ENCODE measurements at places on chromosomes 5 and 9.
A peak's percentile ranks its signal among the peaks of the same experiment; 100 is the strongest.

- DNase-seq, result no peak
These were observed 64.2 kb downstream of the C7 start for GRCh38 chr5:40973364-40974004.

GRCh38 chr9:9819886-9820285 is 792.9 kb downstream of the PTPRD start:
- no peak for DNase-seq

DNA sequence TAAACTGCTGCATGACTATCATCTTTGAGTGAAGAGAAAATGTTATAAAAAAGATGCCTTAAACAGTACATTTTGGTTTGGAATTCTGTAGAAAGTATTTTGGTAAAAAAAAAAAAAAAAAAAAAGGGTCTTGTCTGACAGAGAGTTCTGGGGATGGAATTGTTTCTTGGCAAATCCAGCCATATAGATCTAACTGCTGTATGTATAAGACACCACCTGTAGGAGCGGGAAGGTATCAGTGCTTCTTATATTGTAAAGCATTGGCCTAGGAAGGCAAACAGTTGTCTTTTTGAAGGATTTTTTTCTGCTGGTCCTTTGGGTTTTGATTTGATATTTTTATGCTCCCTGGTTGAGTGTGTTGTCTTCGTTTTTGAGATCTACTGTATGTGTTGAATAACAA is 2.8 kb downstream of the PURA start:
- DNase-seq, result no peak

- no peak for DNase-seq
These were observed 61.3 kb downstream of the GDA start for GRCh38 chr9:72210522-72210921.

DNA sequence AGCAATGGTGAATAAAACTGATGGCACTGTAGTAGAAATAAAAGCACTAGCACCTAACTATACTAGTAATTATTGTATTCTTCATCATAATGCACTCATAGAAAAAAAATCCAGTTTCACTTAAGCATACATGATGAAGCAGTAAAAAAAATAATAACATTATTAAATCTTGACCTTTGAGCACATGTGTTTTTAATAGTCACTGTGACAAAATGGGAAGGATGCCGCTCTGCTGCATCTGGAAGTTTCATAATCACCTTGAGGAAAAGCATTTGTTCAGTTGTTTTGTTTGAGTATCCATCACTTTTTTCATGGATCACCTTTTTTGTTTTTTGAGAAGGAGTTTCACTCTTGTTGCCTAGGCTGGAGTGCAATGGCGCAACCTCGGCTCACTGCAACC is 13.2 kb downstream of the OR2K2 start:
- DNase-seq, result no peak

- no peak for DNase-seq
These were observed 121.0 kb downstream of the NREP start for GRCh38 chr5:111635916-111636570.

GRCh38 chr5:16160706-16161105 is 18.9 kb downstream of the MARCHF11 start:
- peak; percentile 24 for DNase-seq

DNA sequence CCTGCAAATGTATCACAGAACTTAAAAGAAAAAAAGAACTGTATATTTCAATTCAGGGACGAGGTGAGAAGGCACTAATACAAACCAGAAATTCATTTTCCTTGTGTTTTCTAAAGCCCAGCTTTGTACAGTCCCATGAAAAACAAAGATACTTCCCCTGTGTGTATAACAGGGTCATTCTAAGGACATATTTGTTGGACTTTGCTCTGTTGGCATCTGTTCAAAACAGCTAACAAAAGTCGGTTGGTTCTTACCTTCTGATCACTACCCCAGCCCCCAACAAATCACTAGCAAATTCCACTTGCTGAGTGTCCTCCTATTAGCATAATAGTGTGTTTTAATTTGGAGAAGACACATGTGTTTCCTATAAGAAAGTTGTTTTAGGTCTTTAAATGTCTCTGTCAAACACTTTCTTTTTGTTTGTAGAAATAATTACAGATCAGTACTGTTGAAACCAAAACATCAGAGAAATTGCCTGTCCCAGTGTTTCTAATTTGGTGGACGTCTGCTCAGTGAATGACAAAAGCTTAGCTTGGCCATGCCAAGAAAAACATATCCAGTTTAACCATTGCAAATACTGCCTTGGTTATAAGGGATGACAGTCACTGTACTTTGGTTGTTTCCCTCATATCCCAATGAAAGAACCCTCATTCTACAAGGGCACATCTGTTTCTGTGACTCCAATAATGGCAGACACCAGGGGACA is 480.5 kb downstream of the EBF1 start:
- no peak for DNase-seq

DNA sequence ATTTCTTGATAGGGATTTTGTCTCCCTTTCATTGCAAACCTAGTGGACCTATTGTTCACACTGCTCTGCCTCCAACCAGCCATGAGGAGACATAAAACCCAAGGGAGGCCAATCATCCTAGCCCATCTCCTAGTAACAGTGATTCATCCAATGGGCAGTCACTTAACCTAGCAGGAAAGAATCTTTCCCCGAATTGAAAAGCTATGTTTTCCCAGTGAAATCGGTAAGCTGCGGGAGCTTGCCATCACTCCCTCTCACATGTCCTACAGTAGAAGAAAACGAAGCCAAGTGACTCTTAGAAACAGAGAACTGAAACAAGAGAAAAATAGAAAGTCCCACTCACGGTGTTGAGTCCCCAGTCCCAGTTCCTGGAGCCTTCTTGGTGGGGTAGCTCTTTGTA is 123.3 kb downstream of the SUSD1 start:
- no peak for DNase-seq

DNA sequence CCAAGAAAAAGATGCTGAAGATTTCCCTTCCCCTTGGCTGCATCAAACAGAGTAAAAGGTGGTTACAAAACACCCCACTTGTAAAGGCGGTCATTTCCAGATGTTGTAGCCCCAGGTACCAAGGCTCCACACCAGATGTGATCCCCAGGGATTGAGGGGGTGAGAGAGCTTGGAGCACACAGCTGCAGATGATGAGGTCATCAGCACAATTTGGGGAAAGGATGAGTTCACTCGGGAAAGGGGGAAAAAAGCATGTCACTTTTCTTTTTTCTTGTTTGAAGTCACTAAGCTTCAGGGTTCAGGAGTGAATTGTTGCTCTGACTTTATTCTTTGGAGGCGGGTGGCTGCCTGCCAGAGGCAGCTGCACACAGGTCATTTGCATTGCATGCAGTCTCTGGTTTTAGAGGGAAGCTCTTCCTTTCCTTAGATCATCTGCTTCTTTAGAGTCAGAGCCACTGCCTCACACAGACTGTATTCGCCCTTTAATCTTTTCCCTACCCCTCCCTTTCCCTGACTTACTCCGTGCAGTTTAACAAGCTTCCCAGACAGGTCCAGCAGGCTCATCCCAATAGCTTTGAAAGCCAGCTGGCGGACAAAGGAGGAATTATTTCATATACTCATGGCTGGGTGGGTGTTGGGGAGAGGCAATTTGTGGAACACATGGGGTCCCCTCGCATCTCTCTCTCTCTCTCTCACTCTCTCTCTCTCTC is 409.3 kb upstream of the SLC24A2 start:
- no peak for DNase-seq

Data from HL-60 (cell line).